ENCODE measurements at places on chromosomes 13 and 19.

- DNase-seq: no peak
Observed at GRCh38 chr13:56378566-56378965, 762.2 kb upstream of the PRR20A start.

GRCh38 chr13:74629985-74630384, 495.8 kb upstream of the KLF12 start:
- DNase-seq: no peak

DNA sequence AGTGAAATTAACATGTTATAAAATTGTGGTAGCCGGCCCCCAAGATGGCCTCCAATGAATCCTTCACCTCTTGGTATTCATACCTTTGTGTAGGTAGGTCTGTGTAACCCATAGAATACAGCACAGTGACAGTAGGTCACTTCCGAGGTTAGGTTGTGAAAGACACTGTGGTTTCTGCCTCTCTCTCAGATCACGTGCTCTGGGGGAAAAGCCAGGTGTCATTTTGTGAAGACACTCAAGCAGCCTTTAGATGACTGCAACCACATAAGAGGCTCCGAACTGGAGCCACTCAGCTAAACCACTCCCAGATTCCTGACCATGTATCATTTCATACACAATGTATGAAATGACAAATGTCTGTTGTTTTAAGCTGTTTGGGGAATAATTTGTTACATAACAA, 9.8 kb upstream of the USPL1 start:
- no peak for DNase-seq

- no peak for DNase-seq
Observed at GRCh38 chr13:110921209-110921608, 6.3 kb upstream of the ANKRD10 start.

DNA sequence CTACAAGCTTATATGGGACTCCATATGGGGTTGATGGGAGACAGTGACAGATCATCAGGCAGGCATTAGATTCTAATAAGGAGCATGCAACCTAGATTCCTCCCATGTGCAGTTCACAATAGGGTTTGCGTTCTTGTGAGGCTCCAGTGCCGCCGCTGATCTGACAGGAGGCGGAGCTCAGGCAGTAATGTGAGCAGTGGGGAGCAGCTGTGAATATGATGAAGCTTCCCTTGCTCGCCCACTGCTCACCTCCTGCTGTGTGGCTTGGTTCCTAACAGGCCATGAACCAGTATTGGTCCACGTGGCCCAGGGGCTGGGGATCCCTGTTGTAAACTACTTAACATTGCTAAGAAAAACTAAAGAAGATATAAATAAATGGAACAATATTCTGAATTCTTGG, 378.4 kb downstream of the KCNRG start:
- DNase-seq: no peak

DNA sequence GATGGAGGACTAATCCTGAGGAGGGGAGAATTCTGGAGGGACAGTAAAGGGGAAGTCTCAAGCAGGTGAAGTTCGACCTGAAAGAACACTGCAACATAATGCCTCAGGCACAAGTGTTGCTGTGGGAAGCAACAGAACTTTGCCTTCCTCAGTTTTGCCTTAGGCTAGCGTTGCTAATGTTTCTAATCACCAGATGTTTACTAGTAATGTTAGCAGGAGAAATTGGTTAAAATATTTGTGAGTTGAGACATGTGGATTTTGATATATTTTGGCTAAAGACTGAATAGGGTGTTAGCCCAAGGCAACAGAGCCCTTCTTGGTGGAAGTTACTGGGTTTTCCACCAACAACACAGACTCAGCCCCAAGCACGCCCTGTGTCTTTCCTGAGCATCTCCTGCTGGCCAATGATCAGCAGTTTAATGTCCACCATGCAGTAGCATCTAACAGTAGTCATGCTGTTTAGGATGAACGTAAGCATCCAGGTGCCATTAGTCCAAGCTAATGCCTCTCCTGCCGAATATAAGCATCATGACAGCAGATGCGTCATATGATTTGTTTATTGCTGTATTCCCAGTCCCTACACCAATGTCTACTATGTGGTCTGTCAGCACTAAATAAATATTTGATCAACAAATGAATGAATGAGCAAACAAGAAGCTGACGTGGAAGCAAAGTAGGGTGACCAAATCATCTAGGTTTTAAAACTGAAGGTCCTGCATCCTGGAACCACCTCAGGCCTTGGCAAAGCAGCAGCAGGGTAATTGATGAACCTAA, 511.9 kb upstream of the HTR2A start:
- DNase-seq: no peak

GRCh38 chr19:294946-295686, 3.9 kb upstream of the PLPP2 start:
- peak; percentile 28 for DNase-seq

DNA sequence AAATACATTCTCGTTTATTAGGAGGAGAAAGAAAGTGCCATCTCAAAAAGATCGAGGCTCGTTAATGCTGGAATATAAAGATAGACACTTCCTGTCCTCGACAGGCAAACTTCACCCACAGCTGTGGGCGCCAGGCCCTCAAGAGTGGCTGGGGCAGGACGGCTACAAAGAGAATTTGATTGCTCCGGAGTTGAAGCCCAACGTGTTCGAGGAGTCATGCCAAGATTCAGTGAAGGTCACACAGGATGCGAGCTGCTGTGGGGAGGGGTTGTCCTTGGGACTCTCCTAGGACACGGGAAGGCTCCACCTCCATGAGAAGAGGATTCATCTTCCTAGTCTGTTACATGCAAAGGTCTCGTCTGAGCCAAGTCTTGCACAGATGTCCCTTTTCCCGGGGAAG, 16.3 kb upstream of the PTPRS start:
- DNase-seq: no peak

DNA sequence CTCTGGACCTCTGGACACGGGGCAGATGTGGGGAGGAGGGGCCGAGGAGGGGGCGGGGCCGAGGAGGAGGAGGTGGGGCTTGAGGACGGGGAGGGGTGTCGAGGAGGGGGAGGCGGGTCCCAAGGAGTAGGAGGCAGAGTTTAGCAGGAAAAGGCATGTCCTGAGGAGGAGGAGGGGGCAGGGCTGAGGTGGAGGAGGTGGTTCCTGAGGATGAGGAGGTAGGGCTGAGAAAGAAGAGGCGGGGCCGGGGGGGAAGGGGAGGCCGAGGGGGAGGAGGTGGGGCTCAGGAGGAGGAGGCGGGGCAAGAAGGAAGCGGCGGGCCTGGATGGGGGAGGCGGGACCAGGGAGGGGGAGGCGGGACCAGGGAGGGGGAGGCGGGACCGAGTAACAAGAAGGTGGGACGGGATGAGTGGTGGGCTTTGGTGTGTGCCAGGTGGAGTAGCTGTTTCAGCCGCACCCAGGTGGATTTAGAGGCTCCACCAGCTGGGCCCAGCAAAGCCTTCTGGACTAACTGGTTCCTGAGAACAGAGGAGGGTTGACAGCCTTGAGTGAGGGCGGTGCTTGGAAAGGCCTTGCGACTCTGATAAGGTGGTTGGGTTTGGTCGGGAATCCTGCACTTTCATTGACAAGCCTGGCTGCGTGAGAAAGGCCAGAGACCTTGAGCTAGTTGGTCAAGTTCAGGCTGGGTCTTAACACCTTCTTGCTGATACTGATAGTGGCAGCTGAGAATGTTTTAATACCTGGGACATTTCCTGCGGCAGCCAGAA, 7.7 kb downstream of the TECR start:
- DNase-seq: no peak

GRCh38 chr13:95781016-95781415, 104.1 kb downstream of the DNAJC3 start:
- DNase-seq: no peak

DNA sequence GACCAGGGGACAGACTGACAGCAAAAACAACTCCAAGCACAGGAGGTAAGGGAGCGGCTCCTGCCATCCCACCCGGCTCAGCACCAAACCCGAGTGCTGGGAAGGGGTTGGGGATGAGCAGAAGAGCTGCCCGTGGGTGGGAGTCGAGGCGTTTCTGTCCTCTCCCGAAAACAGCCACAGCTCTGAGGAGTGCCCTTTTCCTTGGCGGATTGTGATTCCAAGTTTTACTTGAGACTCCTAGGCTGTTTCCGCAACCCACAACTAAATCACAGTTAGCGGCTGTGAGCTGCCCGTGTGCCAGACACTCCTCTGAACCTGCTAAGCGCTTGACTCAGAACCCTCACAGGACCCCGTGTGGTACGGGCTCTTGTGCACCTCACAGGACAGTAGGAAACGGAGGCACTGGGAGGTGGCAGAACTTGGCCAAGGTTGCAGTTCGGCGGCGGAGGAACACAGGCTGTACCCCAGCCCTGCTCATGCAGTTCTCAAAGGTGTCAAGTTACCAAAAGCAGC, 21.4 kb downstream of the CFAP97D2 start:
- DNase-seq: peak; percentile 15

DNA sequence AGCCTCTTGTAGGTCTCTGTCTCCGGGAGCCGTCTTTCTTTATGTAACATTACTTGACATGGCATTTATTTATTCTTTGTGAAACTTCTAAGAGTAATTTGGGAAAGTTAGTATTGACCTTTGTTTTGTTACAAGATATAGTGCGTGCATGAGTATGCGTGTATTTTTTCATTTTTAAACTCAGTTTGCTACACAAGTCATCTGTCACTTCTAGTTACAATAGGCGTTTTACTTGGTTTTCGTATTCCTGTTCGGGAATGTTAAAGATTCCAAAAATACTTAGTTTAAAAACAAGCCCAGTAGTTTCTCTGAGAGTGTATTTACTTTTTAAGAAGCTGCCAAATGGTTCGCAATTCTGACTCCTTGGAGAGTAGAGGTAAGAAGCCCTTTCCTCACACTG, 3.2 kb downstream of the PDS5B start:
- no peak for DNase-seq

DNA sequence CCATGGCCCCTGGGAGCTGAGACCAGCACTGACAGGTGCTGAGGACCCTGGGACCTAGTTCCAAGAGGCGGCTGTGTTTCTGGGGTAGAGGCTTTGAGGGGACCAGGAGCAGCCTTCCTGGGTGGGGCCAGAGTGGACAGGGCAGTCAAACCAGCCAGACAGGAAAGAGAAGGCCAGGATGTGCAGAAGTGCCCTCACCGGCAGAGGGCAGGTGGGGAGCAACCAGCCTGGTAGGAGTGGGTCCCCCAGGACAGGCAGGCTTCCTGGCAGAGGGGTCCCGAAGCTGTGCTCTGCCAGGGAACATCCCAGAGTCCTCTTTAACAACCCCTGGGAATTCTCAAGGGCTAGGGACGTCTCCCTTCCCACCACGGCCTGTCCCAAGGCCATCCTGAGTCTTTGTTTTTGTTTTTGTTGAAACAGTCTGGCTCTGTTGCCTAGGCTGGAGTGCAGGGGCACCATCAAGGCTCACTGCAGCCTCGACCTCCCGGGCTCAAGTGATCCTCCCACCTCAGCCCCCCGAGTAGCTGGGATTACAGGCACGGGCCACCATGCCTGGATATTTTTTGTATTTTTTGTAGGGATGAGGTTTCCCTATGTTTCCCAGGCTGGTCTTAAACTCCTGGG, 3.0 kb upstream of the HIPK4 start:
- DNase-seq: no peak

- DNase-seq: no peak
Observed at GRCh38 chr19:4385291-4386040, 14.9 kb downstream of the SH3GL1 start.

DNA sequence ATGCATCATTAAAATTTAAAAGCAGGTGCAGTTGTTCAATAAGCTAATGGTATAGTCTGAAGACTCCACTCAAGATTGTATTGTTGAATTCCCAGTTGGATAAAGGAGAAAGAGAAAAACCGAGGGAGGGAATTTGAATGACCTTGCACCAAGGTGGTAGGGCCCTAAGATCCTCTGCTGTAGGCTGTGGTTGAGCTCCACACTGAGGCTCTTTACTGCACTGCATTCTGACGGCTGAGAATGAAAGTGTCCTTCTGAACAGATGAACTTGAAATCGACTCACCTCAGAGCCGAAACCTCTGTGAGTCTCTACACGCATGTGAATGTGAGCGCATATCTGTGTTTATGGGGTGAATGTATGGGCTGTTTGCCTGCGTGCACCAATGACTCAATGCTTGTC, 388.9 kb upstream of the DACH1 start:
- DNase-seq: peak; percentile 39

GRCh38 chr19:5719274-5719960, 529 bp downstream of the LONP1 start:
- peak; percentile 18 for DNase-seq

- DNase-seq: no peak
Observed at GRCh38 chr13:67437244-67437643, 207.1 kb upstream of the PCDH9 start.

- no peak for DNase-seq
Observed at GRCh38 chr19:11198769-11199424, 1.6 kb upstream of the KANK2 start.

GRCh38 chr13:91540158-91540736, 141.8 kb downstream of the GPC5 start:
- no peak for DNase-seq

DNA sequence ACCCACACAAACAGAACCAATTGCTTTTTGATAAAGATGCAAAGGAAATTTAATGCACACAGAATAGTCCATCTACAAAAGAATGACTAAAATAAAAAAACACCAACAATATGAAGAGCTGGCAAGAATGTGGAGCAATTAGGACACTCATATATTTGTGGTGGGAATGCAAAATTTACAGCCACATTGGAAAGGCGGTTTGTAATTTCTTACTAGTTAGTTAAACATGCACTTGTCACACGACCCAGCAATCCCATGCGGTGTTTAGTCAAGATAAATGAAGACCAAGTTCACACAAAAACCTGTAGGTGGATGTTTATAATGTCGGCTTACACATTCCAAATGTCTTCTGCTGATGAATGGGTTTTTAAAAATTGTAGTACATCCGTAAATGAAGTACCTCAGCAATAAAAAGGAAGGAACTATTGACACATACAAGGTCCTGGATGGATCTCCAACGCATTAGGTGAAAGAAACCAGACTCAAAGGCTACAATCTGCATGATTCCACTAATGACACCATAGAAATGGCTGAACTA, 5.2 kb downstream of the GRTP1 start:
- DNase-seq: no peak

- no peak for DNase-seq
Observed at GRCh38 chr19:46042252-46042883, 1.6 kb upstream of the IGFL4 start.

- DNase-seq: peak; percentile 100
Observed at GRCh38 chr19:36489118-36489919, at the start of gene ZNF566. ZNF566 (minus strand) TSS chr19:36489561; CDS start chr19:36476557, 13,004 bp downstream.

DNA sequence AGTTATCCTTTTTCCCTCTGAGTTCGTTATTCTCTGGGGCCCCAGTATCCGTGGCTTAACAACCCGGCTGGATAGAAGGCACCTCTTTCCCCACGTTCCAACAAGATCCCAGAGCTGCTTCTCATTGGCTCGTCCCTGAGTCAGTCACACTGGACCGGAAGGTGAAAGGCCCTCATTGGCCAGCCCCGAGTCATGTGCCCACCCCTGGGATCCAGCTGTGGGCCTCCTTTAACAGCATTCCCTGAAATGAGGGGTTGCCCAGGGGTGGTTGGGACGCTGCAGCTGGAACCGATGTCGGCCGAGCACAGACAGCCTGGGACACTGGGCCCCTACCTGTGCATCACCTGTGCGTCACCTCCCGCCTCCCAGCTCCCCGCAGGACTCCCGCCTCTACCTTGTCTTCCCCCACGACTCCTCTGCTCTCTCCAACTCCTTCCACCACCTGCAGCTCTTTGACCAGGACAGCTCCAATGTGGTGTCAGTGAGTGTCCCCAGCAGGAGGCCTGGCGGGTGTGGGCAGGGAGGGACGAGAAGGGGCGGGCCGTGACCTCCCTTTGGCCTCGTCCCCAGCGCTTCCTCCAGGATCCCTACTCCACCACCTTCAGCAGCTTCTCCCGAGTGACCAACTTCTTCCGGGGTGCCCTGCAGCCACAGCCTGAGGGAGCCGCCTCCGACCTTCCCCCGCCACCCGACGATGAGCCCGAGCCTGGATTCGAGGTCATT, 4.3 kb downstream of the TBC1D17 start:
- DNase-seq: no peak
